Thyroid gland (tissue), 4 donors: ENCODE measurements at places on chromosomes 16 and 17.

GRCh38 chr16:14063618-14064581, 7.2 kb upstream of the MRTFB start:
- H3K36me3 ChIP-seq: no peaks in the 10 kb centered on the region
- H3K4me1 ChIP-seq: no peaks in the 10 kb centered on the region
- no peak overlapping the region for H3K27ac ChIP-seq
- H3K4me3 ChIP-seq: no peak overlapping the region

GRCh38 chr16:7628981-7629380, 296.3 kb downstream of the RBFOX1 start:
- no peaks in the 10 kb centered on the region for H3K4me1 ChIP-seq
- DNase-seq: no peak
- no peaks in the 10 kb centered on the region for H3K27me3 ChIP-seq
- H3K27ac ChIP-seq: no peak overlapping the region
- H3K4me3 ChIP-seq: no peak overlapping the region

DNA sequence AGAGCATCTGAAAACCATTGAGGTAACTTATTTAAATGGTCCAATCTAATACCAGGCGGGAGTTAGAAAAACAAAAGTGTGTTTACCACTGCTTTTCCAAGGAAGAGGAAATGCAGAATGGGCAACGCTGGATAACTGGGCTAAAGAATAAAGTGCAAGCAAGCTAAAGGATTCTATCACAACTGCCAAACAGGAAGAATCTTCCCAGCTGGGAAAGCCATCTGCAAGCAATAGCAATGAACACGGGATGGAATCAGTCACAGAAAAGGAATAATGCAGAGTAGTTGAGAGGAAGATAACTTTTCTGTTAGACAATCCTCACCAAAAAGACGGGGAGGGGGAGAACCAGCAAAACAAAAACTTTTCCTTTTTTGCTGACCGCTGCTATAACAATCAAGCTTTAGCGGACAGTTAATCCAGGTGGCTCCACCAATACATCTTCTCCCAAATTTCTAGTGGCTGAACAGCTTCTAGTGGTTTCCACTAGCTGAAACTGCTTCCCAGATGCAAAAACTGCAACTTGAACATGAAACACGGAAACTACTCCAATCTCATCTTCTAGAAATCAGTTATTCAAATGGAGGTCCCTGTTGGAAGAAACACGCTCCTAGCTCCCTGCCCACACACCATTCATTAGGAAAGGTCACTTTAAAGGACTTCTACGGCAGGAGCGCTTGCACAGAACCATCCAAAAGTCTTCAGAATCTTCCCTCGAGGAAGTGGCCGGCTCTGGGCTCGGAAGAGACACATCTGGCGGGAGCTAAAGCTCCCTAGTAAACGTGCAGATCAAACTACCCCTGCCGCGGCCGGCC, 929 bp downstream of the TMEM11 start:
- peak overlapping the region; percentile 86 for H3K4me3 ChIP-seq
- peak overlapping the region; percentile 77 for H3K27ac ChIP-seq
- H3K36me3 ChIP-seq: no peaks in the 10 kb centered on the region
- DNase-seq: no peak
- no peaks in the 10 kb centered on the region for H3K27me3 ChIP-seq
- H3K4me1 ChIP-seq: peaks cover 64% of the 10 kb centered on the region

GRCh38 chr16:87836844-87837581, 32.3 kb downstream of the SLC7A5 start:
- DNase-seq: peak; percentile 36
- H3K4me1 ChIP-seq: peaks cover 11% of the 10 kb centered on the region
- no peaks in the 10 kb centered on the region for H3K27me3 ChIP-seq
- no peak overlapping the region for H3K27ac ChIP-seq

DNA sequence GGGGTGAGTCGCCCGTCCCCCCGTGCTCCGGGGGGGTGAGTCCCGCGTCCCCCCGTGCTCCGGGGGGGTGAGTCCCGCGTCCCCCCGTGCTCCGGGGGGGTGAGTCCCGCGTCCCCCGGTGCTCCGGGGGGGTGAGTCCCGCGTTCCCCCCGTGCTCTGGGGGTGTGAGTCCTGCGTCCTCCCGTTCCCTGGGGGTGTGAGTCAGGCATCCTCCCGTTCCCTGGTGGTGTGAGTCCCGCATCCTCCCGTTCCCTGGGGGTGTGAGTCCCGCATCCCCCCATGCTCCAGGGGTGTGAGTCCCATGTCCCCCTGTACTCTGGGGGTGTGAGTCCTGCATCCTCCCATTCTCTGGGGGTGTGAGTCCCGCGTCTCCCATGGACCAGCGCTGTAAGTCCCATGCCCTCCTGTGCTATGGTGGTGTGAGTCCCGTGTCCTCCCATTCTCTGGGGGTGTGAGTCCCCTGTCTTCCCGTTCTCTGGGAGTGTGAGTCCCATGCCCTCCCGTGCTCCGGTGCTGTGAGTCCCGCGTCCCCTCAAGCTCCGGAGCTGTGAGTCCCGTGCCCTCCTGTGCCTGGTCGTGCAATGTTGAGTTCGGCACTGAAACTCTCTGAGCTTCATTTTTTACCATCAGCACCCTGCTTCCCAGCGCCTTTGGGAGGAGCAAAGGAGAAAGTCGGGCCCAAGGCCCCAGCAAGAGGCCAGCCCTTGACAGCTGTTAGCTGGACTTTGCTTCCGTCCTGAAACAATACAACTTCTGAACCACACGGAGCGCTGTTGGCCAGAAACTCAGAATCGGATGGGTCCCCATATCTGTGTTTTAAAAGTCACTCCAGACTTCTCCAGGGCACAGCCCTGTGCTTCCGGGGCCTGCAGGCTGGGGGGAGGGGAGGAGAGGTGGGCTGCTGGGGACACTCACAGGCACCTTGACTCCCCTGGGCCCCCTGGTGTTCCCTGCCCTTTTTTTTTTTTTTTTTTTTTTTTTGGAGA, 11.5 kb upstream of the ZC3H18 start:
- no peak overlapping the region for H3K4me3 ChIP-seq
- no peak overlapping the region for H3K27ac ChIP-seq
- DNase-seq: peak; percentile 73
- no peaks in the 10 kb centered on the region for H3K4me1 ChIP-seq

DNA sequence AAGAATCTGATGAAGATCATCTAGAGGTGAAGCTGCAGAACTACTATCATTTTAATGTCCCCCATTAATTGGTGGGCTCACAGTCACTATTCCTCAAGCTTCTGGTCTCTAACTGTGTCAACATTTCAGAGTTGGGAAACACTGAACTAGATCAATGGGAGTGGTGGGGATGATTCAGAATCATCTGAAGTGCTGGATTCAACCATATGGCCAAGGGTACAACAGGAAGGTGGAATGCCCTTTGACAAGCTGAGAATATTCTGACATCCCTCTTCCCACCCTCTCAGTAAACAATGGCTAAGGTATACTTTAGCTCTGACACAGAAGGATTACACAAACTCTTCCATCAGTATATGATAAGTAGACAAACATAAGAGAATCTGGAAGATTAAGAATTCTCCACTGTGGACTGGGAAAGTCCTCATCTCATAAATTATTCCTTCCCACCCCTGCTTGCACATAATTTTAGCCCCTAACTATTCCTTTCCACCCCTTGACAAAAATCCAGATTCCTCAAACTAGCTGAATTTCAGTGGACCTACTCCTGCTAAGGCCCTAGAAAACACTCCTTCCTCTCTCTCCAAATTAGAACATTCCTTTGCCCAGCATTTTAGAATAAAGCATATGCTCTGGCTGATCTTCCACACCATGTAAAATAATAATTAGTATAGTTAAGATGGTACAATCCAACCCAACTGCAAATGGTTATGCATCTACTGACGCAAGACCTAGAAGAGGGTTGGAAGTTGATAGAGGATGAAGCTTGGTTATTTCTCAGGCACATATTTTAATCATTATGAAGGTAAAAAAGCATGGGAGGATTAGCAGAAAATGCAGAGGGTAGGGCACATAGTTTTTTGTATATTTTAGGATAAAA, 16.3 kb upstream of the RFFL start:
- DNase-seq: no peak
- H3K27me3 ChIP-seq: no peaks in the 10 kb centered on the region
- no peak overlapping the region for H3K4me3 ChIP-seq
- H3K36me3 ChIP-seq: no peaks in the 10 kb centered on the region
- peak overlapping the region; percentile 13 for H3K27ac ChIP-seq

DNA sequence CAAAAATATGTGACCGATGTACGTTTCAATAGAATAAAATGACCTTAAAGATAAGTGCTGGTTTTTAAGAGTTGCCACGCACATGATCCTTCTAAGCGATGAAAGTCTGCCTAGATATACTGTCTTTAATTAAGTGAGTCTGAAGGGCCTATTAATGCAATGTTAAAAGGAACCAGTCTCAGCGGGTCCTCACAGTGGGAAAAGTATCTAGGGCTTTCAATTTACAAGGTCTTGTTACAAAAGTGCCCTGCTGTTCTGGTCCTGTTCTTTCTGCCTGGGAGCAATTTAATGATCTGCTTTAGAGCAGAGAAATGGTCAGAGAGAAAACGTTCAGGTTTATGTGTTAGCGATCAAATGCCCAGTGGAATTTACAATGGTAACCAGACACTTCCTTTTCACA, 864.0 kb downstream of the KCNJ2 start:
- H3K4me3 ChIP-seq: no peak overlapping the region
- H3K4me1 ChIP-seq: no peaks in the 10 kb centered on the region
- no peak for DNase-seq
- H3K27me3 ChIP-seq: no peaks in the 10 kb centered on the region

DNA sequence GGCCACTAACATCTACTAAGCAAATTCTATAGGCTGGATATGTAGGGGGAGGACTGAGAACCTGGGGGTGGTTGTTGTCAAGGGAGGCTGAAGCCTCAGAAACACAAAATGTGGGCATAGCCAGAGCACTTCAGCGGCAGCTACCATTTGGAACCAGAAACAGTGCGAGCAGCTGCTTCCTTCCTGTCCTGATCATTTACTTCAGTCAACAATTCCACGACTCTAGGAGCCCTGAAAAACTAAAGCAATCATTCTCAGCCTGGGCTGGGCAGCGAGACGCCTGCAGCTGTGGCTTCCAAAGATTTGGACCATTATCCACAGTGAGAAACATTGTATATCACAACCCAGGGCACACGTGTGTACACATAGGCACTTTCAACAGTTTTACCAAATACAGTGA, 93.9 kb upstream of the WSCD1 start:
- H3K36me3 ChIP-seq: no peaks in the 10 kb centered on the region
- H3K4me3 ChIP-seq: no peak overlapping the region
- H3K4me1 ChIP-seq: no peaks in the 10 kb centered on the region
- DNase-seq: no peak
- H3K27ac ChIP-seq: no peak overlapping the region

- H3K36me3 ChIP-seq: no peaks in the 10 kb centered on the region
- no peaks in the 10 kb centered on the region for H3K27me3 ChIP-seq
- H3K27ac ChIP-seq: no peak overlapping the region
- no peaks in the 10 kb centered on the region for H3K4me1 ChIP-seq
- H3K4me3 ChIP-seq: no peak overlapping the region
Measured at GRCh38 chr17:49545007-49545660, 30.5 kb upstream of the NXPH3 start.

DNA sequence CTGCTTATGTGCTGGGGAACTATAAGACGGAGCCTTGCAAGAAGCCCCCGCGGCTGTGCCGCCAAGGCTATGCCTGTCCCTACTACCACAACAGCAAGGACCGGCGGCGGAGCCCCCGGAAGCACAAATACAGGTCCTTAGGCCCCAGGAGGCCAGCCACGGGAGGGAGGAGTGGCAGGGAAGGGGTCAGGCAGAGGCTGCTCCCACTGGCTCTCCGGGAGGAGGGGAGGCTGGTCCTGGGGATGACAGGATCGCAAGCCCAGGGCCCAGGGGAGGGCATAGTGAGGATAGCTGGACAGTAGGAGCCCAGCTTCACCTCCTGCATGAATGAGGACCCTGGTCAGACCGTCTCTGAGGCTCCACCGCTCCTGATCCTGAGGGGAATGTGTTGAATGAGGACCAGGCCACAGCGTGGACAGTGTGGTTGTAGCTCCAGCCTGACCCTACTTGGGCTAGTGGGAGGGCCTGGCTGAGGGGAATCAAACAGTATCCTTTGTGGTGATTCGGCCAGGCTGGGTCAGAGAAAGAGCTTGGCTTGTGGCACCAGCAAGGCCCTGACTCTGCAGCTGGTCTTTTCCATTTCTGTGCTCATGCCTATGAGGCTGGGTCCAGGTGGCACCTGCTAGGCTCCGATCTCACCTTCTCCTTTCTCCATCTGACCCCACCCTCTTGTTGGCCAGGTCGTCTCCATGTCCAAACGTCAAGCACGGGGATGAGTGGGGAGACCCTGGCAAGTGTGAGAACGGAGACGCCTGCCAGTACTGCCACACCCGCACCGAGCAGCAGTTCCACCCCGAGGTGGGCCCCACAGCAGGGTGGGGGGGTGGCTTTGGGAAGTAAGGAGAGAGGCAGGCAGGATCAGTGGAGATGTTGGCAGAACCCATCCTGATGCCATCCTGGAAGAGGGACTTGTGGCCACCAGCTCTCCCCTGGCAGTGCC, 28.7 kb downstream of the UNK start:
- H3K4me1 ChIP-seq: peaks cover 12% of the 10 kb centered on the region
- no peak overlapping the region for H3K4me3 ChIP-seq
- DNase-seq: no peak
- H3K27me3 ChIP-seq: no peaks in the 10 kb centered on the region

DNA sequence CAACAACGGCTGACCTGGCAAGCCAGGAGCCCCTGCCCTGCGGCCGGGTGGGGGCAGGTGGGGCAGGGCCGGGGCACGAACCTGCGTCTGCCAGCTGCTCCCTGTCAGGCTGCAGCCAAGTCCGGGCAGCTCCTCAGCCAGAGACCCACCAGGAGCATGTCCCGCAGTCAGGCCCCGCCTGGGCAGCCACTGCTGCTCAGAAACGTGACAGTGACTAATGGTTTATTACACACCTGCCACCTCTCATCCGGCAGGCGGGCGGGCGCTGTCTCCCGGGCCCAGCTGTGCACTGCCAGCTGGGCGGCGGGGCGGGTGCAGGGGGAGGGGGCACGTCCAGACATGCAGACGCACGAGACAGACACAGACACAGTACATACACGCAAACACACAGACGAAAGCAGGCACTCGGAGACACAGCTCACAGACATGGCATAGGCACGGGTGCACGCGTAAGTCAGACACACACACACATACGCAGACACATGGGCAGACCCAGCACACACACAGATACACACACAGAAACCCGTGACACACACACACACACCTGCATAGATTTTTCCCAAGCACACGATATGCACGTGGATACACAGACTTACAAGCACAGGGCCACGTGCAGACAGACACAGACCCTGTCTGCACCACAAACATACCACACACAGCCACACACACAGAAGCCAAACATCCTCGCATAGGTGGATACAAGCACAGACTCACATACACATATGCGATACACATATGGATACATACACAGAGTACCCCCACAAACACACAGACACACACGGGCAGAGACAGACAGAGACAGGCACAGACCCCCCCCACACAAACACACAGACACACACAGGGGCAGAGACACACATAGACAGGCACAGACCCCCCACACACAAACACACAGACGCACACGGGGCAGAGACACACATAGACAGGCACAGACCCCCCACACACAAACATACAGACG, 248.3 kb upstream of the CIBAR2 start:
- peaks cover 5% of the 10 kb centered on the region for H3K4me1 ChIP-seq
- DNase-seq: no peak
- H3K36me3 ChIP-seq: no peaks in the 10 kb centered on the region
- no peaks in the 10 kb centered on the region for H3K27me3 ChIP-seq

- H3K4me3 ChIP-seq: no peak overlapping the region
- H3K4me1 ChIP-seq: no peaks in the 10 kb centered on the region
- H3K27me3 ChIP-seq: no peaks in the 10 kb centered on the region
- H3K36me3 ChIP-seq: no peaks in the 10 kb centered on the region
Measured at GRCh38 chr17:79400989-79401703, 209.7 kb downstream of the RBFOX3 start.
